Stimulated activated CD4-positive, alpha-beta T cell treated with anti-CD3 and anti-CD28 coated beads, Interleukin-15, amount 100 ng/mL, for 1 hour (primary cell): ENCODE measurements at places on chromosomes 1 and 21.

DNA sequence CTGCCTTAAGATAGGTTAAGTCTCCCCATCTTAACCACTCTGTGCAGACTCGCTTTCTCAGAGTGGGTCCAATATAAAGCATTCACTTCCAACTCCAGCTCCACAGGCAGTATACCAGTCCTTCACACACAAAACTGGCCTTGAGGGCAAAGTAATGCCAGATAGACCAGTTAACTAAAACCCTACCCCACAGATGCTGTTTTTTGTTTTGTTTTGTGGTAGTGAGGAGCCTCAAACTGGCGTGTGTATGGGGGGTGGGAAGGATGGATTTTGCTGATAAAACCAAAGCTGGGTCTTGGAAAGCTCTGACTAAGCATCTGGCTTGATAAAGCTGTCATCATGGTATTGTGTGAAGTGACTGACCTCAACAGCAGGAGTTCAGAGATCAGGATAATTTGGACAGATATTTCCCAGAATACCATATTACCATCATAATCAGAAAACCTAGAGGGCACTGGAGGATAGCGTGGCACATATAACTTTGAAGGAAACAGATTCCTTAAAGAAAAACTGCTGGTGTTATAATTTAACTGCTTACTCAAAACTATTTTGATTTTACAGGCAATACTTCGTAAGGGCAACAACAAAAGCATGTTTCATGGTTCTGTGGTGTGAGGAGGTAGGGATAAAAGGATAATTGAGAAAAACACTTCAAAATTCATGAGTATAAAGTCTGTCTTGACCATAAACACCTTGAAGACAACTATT is 29.6 kb upstream of the CPLANE2 start:
- DNase-seq = no peak

DNA sequence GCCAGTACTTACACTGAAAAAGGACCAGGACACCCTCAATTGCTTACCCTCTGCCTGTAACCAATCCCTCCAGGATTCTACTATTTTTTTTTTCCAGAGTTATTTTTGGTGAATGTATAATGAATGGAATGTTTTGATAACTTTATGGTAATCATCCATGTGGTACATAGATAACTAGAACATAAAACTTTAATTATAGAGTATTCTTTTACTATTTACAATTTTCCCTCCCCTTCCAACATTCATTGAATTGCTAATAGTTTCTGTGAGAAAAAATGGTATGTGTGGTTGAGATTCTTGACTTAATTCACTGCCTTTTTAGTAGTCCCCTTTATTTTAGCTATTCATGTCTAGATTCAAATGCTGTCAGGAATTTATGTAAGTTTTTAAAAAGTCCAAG is 164.6 kb downstream of the CYYR1 start:
- no peak for DNase-seq

DNA sequence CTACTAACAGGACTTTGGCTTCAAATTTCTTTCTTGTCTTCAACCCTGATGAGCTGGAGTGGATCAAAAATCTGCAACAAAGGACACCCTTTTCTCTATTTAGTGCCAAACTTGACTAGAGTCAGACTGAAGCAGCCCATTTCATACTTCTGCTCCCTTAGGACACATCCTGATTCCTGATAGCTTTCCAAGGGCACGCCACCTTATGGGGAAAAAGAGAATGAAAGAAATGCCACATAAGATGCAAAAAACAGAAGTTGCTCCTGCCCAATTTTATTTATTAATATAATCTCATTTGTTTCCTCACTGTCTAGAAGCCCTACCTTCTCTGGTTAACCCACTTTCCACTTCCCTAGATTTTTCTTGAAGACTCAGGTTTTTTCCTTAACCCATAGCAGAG is 72.7 kb upstream of the NBPF4 start:
- no peak for DNase-seq

DNA sequence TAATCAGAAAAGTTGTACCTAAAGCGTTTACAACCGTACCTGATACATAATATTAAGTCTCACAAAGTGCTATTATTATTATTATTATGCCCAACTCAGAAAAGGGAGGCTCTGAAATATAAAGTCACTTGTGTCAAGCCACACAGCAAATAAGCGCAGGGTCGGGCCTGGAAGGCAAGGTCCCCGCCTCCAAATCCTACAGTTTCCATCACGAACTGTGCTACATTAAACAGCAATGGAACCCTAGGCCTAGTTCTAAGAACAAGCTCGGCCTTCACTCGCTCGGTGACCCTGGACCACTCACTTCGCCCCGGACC is 549 bp downstream of the PARS2 start:
- no peak for DNase-seq

DNA sequence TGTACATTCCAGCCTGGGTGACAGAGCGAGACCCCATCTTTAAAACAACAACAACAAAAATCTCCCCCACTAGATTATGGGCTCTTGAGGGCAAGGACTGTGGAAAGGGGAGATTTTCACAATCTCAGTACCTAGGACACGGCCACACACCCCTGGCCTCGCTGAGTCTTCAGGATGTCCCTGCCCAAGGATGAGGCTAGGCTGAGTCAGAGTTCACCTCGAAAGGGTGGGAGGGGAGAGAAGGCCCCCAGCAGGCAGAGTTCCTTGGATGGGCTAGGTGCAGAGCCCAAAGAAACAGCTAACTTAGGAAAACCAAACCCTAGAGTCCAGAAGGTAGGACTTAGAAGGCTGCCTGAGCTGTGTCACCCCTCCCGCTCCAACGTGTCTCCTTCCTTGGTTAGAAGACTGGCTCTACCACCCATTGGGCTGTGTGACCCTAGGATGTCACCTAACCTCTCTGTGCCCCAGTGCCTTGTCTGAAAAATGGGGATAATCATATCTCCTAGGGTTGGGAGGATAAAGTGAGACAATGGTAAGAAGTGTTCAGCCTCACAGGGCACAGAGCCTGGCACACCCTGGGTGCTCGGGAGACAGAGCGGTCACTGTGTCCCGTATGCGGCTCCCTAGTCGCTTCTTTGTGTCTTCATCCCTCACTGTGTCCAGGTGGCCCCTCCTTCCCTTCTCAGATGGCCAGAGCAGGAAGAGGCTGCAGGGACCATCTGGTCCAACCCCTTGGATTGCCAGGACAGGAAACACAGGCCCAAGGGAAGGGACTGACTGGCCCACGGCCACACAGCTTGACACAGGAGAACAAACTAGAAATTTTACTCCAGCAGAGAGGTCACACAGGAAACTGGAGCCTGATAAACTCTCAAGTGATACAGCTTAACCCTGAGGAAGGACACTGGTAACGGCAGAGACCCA is 11.2 kb downstream of the TRIM62 start:
- no peak for DNase-seq

GRCh38 chr1:31562707-31563360 is 13.5 kb upstream of the TINAGL1 start:
- no peak for DNase-seq

GRCh38 chr1:174153085-174153824 is 6.1 kb upstream of the RABGAP1L start:
- no peak for DNase-seq

DNA sequence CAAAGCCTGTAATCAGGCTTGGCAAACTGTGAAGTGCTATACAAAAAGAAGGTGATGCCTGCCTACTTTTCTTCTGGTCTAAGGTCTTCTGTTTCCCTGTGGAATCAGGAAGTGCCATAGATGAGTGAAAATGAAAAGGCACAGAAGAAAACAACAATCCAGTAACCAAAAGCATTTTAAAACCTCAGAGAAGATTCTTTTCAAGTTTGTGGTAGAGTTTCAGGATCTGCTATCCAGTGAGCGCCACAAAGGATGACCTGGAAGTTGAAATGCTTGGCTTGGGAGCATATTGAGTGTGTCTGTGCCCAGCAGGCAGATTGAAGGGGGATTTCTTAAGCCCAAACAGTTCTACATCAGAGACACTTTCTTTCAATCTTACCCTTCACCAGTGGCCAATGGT is 272.2 kb downstream of the PAPPA2 start:
- no peak for DNase-seq

DNA sequence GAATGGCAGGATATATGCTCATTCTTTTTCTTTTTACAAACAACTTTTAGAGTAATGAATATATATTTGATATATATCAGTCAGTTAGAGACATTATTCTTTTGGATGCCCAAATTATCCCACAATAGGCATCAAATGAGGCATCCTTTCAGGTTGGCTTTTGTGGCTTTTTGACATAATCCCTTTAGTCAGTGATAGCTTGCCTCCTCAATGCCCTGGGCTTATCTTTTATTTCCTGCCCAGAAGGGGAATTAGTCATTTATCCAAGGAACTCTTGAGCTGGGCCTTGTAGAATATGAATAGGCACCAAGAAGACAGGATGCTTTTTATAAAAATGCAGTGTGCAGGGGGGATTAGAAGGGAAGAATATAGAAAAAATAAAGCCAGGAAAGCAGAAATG is 22.2 kb downstream of the EPHX4 start:
- DNase-seq = no peak

- DNase-seq = no peak
Observed at GRCh38 chr1:101613546-101613945, 376.7 kb downstream of the S1PR1 start.

GRCh38 chr1:98981917-98982513 is 22.6 kb downstream of the PLPPR5 start:
- no peak for DNase-seq

- no peak for DNase-seq
Observed at GRCh38 chr1:212649020-212649419, 40.5 kb downstream of the ATF3 start.

GRCh38 chr1:18805150-18805879 is 54.1 kb downstream of the TAS1R2 start:
- no peak for DNase-seq

DNA sequence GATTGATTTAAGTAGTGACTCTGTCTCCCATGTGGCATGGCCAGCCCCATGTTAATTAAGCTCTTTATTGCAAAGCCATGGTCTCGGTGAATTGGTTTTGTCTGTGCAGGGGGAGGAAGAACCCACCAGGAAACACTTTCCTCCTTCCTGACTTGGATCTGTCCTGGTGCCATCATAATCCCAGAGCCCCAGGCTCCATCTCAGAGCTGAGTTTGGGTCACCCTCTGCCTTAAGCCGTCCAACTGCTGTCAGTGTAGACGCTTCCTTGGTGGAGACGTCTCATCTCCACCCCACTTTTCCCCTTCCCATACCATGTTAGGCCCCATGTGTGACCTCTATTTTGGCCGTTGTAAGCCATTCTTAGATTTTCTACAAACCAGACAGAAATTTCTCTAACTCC is 36.0 kb upstream of the COL6A2 start:
- DNase-seq = no peak

DNA sequence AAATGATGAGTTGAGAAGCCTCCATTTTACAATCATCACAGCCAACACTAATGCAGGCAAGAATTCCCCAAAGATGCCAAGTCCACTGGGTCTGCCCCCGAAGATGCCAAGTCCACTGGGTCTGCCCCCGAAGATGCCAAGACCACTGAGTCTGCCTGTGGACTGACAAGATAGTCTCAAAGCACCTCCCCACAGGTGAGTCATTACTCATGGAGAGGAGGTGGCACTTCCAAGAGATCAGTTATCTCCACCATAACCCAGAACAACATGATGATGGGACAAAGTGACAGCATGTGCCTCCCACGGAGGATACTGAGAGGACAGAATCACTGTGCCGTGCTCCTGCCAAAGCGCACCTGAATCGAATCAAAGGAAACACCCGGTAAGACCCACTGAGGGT is 4.8 kb downstream of the PTTG1IP start:
- no peak for DNase-seq

- DNase-seq = no peak
Observed at GRCh38 chr1:108560189-108560873, 431 bp downstream of the EEIG2 start.

DNA sequence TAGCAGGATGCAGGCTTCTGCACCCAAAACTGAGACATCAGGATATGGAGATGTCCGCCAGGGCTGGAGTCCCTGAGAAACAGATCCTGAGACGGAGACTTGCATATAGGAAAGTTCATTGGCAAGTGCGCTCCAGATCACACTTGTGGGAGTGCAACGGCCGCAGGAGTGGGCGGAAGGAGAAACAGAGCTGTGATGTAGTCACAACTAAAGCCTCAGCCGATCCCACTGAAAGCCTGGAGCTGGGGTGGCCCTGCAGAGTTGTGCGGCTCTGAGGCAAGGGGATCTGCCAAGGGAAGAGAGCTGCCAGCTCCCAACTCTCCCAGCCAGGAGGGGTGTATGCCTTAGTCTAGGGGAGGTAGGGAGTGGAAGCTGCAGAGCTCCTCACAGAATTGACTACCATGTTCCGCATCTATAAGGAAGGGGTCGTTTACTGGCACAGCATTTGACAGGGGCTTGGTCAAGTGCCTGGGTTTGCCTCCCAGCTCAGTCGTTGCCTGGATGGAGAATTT is 42.1 kb upstream of the PLA2G2C start:
- no peak for DNase-seq

DNA sequence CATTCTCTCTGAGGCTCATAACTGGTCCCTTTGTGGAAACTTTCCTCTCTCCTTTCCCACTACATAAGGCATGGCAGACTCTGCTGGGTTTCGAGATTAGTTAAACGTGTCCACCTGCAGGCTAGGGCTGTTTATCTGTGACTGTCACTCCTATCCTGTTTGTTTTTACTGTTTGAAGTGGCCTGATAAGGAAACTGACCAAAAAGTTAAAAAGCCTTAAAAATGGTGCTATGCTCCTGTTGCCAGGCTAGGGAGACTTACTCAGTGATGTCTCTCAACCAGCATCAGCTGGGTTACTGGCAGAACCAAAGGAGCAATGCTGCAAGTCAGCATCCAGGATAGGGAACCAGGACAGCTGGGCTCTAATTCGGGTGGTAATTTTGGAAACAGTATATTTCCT is 3.9 kb downstream of the PIGV start:
- no peak for DNase-seq

GRCh38 chr1:109924316-109924715 is 13.7 kb downstream of the CSF1 start:
- DNase-seq = no peak

- no peak for DNase-seq
Observed at GRCh38 chr1:76033800-76034475, 40.6 kb upstream of the ST6GALNAC3 start.
